Activated naive CD8-positive, alpha-beta T cell treated with anti-CD3 and anti-CD28 coated beads, Interleukin-2, amount 10 ng/mL, durations not matched to agents 7 days and 5 days (primary cell): ENCODE measurements at places on chromosomes 1 and 21. TPM values are rescaled to one million over a fixed set of nuclear protein-coding genes. Genes with fewer than 3 reads are reported as not detected.

HTR6 gene
- total RNA-seq = 0.14 TPM

SYNJ1 gene
- total RNA-seq = 20.4 TPM

C8A gene
- not detected for total RNA-seq

OR10K1 gene
- total RNA-seq = not detected
